ENCODE measurements at places on chromosomes 2 and 18. TPM values are rescaled to one million over a fixed set of nuclear protein-coding genes. Genes with fewer than 3 reads are reported as not detected.
A peak's percentile ranks its signal among the peaks of the same experiment; 100 is the strongest.

GRCh38 chr2:188645986-188646385 is 328.2 kb upstream of the COL3A1 start:
- DNase-seq = peak; percentile 14

DNA sequence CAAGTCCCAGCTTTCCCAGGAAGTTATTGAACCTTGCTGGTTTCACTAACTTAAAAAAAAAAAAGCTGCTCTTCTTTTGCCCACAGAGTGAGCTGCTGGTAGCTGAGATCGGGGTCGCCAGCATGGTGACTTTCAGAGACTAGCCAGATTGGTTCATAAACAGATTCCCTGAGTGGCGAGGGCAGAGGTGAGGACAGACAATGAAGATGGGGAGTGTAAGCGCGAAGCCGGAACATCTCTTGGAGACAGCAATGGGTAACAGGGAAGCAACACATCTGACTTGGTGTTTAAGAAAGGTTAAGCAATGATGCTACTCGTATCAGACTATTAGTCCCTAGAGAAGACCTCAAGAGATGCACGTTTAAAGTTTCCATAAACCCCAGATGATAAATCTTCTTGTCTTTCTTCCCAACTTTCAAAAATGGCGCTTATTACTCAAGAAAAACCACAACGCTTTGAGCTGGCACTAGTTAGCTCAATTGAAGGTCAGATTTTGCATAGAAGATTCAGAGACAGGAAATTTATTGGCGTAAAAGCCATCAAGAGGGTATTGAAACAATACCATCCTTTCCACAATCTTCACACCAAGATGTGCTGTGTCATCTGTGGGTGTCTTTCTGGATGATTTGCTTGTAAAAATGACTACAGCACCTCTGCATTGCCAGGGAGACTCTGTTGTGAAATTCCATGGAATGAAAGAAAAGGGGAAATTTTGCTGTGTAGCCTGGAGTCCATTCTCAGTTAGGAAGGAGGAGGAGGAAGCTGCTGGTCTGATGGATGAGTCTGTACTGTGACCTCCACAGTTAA is 193.1 kb upstream of the CXCR4 start:
- DNase-seq = no peak

DNA sequence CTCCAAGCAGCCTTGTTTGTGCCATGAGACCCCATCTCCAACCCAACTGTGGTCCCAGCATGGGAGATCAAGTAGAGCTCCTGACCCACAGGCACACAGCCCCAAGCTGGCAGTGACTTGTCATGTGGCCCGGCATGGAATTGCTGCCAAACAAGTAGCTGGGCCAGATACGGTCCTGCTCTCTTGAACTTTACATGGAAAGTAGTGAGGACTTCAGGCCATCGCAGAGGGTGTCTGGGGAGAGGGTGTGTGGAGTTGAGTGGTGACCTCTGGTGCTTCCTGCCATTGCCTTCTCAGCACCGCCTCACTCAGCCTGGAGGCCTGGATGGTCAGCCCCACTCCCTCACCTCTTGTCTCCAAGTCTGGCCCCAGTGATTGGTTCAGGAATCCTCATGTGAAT is 10.9 kb upstream of the SLC4A3 start:
- no peak for DNase-seq

DNA sequence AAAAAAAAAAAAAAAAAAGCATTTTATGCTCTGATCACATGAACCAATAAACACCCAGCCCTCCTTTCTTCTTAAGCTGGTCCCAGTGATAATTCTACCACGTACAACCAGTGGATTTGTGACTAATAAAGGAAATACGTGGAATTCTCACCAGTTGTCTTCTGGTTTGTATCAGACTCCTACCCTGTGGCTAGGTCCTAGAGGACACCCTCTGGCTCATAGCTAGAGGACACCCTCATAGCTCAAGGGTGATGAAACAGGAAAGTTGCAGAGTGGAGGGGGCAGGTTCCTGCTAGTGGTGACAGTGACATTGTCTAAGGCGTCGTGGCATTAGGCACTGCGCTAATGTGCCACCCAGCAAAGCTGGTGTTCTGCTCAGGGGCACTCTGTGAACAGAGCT is 167.8 kb downstream of the BCL11A start:
- DNase-seq = no peak

GRCh38 chr18:46677611-46678010 is 20.6 kb upstream of the LOXHD1 start:
- DNase-seq = peak; percentile 89

GRCh38 chr2:189901664-189902063 is 117.4 kb downstream of the PMS1 start:
- DNase-seq = no peak

GRCh38 chr2:197779261-197779660 is 5.9 kb downstream of the BOLL start:
- DNase-seq = no peak

GRCh38 chr2:216837740-216838139 is 22.1 kb downstream of the TNP1 start:
- DNase-seq = no peak

KCNJ3 gene
- total RNA-seq = not detected

REG3G gene
- not detected for total RNA-seq

OXER1 gene
- not detected for total RNA-seq

ALMS1 gene
- 14.2 TPM for total RNA-seq

WDR7 gene
- total RNA-seq = 7.0 TPM
